Fibroblast of the aortic adventitia (primary cell): ENCODE measurements at places on chromosomes 2 and 18. TPM values are rescaled to one million over a fixed set of nuclear protein-coding genes. Genes with fewer than 3 reads are reported as not detected.

AQP12A gene
- not detected in 2 replicates for total RNA-seq

ECEL1 gene
- not detected in 2 replicates for total RNA-seq

COX5B gene
- total RNA-seq = 83.4 and 198 TPM in 2 replicates

SRBD1 gene
- 15.7 and 22.4 TPM in 2 replicates for total RNA-seq

HDLBP gene
- total RNA-seq = 929 and 1,195 TPM in 2 replicates

TCF4 gene
- total RNA-seq = 105 TPM in 2 replicates

DES gene
- total RNA-seq = 3.3 and 4.7 TPM in 2 replicates

SIX3 gene
- total RNA-seq = not detected in 2 replicates

HOXD13 gene
- total RNA-seq = not detected in 2 replicates

ZNF532 gene
- total RNA-seq = 17.3 and 42.6 TPM in 2 replicates
